CD4-positive, alpha-beta T cell (primary cell): ENCODE measurements at places on chromosomes 7 and 10. TPM values are rescaled to one million over a fixed set of nuclear protein-coding genes. Genes with fewer than 3 reads are reported as not detected.

- no peak for DNase-seq
- no peak overlapping the region for H3K4me3 ChIP-seq
Measured at GRCh38 chr7:37113661-37114355, 334.9 kb downstream of the ELMO1 start.

DNA sequence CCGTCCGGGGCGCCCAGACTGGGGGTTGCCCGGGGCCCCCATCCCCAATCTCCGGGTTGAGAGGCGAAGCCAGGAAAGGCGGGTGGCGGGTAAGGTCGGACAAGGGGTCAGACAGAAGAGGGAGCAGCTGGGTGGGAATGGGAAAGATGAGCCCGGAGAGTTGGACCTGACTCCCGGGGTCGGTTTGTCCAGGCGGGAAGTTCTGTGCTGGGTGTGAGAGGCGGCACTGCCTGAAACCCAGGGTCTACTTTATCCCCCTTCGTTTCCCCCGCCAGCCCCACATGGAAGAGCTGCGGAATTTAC, 675 bp downstream of the SLC4A2 start:
- H3K27ac ChIP-seq: peak overlapping the region; percentile 69
- H3K27me3 ChIP-seq: no peaks in the 10 kb centered on the region
- DNase-seq: no peak
- H3K4me1 ChIP-seq: peaks cover 46% of the 10 kb centered on the region
- H3K4me3 ChIP-seq: peak overlapping the region; percentile 89
- H3K36me3 ChIP-seq: peaks cover 15% of the 10 kb centered on the region

Gene SFTPD
- total RNA-seq: not detected

Gene DUSP5
- 66.2 TPM for total RNA-seq
